ENCODE measurements at places on chromosomes 7 and 10. TPM values are rescaled to one million over a fixed set of nuclear protein-coding genes. Genes with fewer than 3 reads are reported as not detected.

Gene MBL2
- not detected for total RNA-seq

Gene GNAT3
- not detected for total RNA-seq

Gene METTL27
- 2.1 TPM for total RNA-seq

Gene KRIT1
- total RNA-seq, result 28.7 TPM

Gene C10orf67
- not detected for total RNA-seq

Gene RAB19
- 1.6 TPM for total RNA-seq

Gene PNLIPRP3
- total RNA-seq, result not detected

Gene MYOF
- 0.27 TPM for total RNA-seq

Gene PRR15
- total RNA-seq, result not detected

Gene SPDYE1
- total RNA-seq, result not detected

Gene LDB3
- 0.08 TPM for total RNA-seq

Gene CPA2
- total RNA-seq, result not detected

Gene ABCC2
- 3.0 TPM for total RNA-seq

Gene POLR2J2
- total RNA-seq, result 81.3 TPM

Gene STAG3
- total RNA-seq, result 4.0 TPM

Gene LIPN
- total RNA-seq, result not detected

Gene LRMDA
- not detected for total RNA-seq

Gene PTPRE
- total RNA-seq, result 55.1 TPM

Gene TSC22D4
- total RNA-seq, result 34.6 TPM

Gene TSPAN12
- not detected for total RNA-seq

Gene PLEKHS1
- 0.08 TPM for total RNA-seq

Gene SLC29A4
- 1.1 TPM for total RNA-seq

Gene NODAL
- not detected for total RNA-seq

Gene ACBD7
- 0.47 TPM for total RNA-seq

Gene MYO3A
- not detected for total RNA-seq

Gene GPR85
- total RNA-seq, result not detected

Gene PPP1R17
- not detected for total RNA-seq

Gene LIPF
- not detected for total RNA-seq

Gene C10orf143
- total RNA-seq, result 4.3 TPM

Gene ZCCHC24
- 0.85 TPM for total RNA-seq
